ENCODE measurements at places on chromosomes 13 and 19. TPM values are rescaled to one million over a fixed set of nuclear protein-coding genes. Genes with fewer than 3 reads are reported as not detected.
A peak's percentile ranks its signal among the peaks of the same experiment; 100 is the strongest.

The ZNF763 gene
- 4.5 TPM for total RNA-seq

The CEACAM20 gene
- not detected for total RNA-seq

DNA sequence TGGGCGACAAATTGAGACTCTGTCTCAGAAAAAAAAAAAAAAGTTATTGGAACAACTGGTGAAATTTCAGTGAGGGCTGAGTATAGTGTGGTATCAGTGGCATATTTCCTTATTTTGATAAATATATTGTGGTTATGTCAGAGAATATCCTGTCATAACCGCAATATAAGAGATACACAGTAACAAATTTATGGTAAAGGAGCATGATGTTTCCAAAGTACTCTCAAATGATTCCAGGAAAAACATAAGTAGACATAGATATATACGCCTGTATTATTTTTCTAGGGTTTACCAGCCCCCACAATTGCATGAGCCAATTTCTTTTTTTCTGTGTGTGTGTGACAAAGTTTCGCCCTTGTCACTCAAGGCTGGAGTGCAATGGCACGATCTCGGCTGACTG is 5.7 kb upstream of the C5AR1 start:
- no peak for DNase-seq

The ZNF729 gene
- total RNA-seq: not detected

The OVOL3 gene
- not detected for total RNA-seq

- no peak for DNase-seq
Observed at GRCh38 chr13:111510502-111511218, 190.2 kb downstream of the TEX29 start.

GRCh38 chr13:64765636-64766035 is 2464.5 kb downstream of the PCDH9 start:
- no peak for DNase-seq

The PINLYP gene
- total RNA-seq: 11.7 TPM

The MTIF3 gene
- total RNA-seq: 48.5 TPM

DNA sequence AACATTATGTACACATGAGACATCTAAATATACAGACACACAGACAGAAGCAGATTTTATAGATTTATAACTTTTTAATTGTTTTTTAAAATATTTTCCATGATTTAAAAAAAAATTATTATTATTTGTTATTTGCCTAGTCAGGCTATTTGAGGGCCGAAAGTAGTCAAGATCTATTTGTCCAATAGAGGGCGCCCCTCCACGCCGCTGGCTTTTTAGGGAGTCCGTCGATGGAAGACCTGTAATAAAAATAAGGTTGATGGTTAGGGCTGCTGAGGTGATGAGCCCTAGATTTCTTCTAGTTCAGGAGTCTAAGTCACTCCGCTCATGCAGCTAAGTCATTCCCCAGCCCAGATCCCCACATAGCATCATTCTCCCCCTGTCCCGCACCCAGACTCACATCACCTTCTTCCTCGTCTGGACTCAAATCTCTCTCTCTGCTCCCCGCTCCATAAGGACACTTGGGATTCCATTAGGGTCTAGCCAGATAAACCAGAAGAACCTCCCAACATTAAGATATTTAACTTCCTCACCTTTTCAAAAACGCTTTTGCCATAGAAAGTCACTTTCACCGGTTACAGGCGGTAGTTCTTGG is 33.9 kb upstream of the CEACAM21 start:
- DNase-seq: peak; percentile 24

DNA sequence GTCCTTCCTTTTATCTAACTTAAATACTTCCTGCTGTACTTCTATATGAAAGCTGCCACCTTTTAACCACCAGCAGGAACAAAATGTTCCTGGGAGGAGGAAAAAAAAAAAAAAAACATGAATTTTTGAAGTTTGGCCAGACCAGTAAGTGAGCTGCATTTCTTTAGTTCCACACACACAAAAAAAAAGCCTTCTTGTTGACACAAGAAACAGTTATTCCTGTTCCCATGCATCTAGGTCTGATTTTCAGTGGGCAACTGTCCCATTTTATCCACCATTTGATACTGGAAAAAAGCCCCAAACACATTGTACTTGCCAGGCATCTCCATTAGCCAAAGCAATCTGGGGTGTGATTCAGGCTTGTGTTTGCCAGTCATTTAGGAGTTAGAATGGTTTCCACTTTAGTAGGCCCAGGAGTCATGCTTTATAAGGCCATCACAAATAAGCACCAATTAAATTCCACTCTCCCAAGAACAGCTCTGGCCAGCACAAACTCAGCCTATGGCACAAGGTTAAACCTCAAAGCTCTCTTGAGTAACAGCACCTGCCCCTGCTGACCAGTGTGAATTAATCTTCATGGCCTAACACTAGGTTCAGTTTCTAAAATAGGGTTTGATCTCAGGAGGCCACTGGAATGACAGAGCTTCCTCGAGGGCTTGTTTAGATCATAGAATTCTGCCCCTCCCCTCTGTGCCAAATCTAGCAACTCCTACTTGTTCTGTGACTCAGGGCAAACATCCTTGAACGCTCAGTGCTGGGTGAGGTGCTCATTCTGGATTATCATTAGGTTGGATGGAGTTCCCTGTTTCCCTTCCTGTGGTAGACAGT is 67.1 kb downstream of the NUFIP1 start:
- no peak for DNase-seq

GRCh38 chr19:14480700-14481079 is 5.5 kb upstream of the PTGER1 start:
- no peak for DNase-seq
